Thyroid gland (tissue), 4 donors: ENCODE measurements at places on chromosomes 2 and 18.
A peak's percentile ranks its signal among the peaks of the same experiment; 100 is the strongest.

DNA sequence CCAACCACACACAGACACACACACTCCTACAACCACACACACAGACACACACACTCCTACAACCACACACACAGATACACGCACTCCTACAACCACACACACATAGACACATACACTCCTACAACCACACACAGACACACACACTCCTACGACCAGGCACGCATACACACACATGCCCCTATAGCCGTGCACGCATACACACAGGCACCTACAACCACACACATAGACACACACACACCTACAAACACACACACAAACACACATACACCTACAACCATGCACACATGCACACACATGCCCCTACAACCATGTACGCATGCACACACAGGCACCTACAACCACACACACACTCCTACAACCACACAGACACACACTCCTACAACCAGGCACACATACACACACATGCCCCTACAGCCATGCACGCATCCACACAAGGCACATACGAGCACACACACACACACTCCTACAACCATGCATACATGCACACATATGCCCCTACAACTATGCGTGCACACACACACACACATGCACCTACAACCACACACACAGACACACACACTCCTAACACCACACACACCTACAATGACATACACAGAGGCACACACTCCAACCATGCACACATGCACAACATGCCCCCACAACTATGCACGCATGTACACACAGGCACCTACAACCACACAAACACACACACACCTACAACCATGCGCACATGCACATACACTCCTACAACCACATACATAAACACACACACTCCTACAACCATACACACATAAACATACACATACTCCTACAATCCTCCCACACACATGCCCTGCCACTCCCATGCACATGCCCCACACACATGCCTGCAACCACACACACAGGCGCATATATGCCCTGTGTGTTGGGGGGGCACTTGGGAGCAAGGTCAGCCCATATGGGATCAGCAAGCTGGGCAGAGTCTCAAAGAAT is 19.1 kb upstream of the TEX51 start:
- DNase-seq = no peak

GRCh38 chr2:128452536-128453530 is 134.2 kb upstream of the HS6ST1 start:
- no peak for DNase-seq

DNA sequence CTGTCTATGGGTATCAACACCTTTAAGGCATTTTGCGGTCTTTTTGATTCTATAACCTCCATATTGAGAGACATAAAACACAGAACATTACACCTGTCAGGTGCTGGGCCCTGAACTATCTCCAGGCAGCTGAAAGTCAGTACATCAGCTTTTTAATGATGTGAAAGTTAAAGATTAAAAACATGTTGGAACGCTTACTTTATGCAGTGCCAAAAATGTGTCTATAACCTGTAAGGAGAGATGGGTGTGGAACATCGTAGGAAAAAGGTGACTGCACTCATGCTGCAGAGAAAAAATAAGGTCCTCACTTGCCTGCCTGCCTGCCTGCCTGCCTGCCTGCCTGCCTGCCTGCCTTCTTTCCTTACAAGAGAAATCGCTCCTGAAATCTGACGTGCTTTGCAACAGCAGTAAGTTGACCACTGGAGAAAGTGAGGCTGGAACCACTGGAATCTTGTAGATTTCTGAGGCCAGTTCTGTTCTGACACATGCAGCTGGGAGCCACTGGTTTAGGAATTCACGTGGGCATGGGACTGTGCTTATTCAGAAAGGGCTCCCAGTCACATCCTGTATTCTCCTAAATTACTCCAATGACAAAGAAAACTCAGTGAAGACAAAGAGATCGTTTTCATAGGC is 34.1 kb downstream of the BCL11A start:
- DNase-seq = no peak

- DNase-seq = no peak
These were observed 291.5 kb downstream of the SLC4A3 start for GRCh38 chr2:219918944-219919343.

GRCh38 chr18:31241425-31241824 is 76.5 kb upstream of the DSG1 start:
- DNase-seq = no peak

DNA sequence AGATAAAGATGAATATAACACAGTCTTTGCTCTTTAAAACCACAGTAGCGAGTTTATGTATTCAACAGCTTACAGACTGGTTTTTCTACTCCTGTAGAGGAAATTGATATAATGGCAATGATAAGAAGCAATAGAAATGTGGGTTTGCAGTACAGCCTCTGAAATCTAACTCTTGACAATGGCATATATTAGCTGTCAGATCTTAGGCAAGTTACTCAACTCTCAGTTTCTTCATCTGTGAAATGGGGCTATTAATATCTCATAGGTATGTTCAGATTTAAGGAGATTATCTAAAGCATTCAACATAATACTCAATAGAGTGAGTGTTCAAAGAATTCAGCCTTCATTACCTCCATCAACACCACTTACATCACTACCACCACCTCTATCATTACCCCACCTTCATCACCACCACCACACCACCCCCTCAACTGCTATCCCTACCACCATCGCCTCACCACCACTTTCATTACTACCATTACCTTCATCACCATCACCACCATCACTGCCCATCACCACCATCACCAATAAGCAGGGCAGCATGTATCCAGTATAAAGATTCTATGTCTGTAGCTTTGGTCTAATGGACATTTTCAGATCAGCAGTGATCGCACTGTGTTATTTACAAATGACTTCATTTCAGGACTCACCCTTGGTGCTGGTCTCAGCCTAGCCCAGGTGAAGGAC is 22.7 kb downstream of the AOX1 start:
- DNase-seq = no peak

GRCh38 chr2:89833116-89833779 is 1141.8 kb downstream of the RPIA start:
- no peak for DNase-seq

DNA sequence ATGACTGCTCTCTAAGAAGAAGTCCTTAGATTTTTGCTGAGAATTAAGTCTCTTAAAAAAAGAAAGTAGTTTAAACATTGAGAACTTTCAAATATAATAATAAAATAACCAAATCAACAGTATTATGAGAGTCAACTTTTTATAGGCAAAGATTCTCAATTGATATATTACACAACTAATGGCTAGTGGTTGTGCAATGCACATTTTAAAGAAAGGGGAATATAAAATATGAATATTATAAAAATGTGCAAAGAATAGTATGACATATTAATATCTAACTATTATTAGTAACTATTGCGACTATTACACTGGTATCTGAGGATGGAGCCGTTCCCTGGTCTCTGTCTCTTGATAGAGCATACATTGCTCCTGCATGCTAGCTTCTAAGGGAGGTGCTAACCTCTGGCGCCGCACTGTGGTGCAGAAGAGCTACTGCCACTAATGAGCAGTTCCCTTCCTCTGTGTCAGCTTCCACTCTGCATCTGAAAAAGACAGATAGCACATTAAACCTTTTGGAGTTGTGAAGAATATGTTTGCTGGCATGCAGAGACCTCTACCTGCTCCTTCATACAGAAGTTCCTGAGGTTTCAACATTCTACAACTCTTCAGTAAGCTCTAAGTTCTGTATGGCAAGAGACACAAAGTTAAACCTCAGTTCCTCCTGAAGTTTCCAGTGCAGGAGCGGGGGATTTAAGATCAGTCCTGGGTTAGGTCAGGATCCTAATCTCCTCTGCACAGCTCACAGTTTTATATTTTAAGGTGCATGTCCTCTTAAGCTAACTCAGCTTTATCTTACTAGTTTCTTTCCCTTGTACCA is 3.5 kb upstream of the SLC9A2 start:
- DNase-seq = peak; percentile 56

- DNase-seq = no peak
These were observed 769.7 kb downstream of the LRRTM4 start for GRCh38 chr2:76752506-76752905.

- no peak for DNase-seq
These were observed 3.2 kb downstream of the SNED1 start for GRCh38 chr2:241001413-241002274.

DNA sequence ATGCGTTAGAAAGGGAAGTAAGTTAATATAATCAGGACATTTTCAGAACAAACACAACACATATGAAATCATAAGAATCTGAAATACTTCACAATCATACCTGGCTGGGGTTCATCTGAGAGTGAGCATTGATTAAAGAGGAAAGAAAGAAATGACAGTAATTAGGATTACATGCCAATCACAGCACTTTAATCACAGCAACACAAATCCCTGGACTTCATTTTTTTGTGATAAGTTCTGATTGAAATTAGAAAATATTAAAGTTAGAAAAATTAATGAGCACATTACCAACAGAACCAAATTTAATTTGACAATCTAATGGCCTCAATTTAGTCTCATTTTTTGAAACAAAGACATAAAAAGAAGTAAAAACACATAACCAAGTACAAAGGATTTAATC is 121.9 kb downstream of the LRP2 start:
- DNase-seq = no peak

GRCh38 chr18:60898111-60898510 is 435.1 kb upstream of the CDH20 start:
- no peak for DNase-seq

GRCh38 chr2:62559582-62559981 is 53.6 kb upstream of the TMEM17 start:
- DNase-seq = no peak

- DNase-seq = no peak
These were observed 38.3 kb downstream of the PAPOLG start for GRCh38 chr2:60794271-60794863.

- DNase-seq = no peak
These were observed 269.0 kb downstream of the TFCP2L1 start for GRCh38 chr2:121015971-121016485.

DNA sequence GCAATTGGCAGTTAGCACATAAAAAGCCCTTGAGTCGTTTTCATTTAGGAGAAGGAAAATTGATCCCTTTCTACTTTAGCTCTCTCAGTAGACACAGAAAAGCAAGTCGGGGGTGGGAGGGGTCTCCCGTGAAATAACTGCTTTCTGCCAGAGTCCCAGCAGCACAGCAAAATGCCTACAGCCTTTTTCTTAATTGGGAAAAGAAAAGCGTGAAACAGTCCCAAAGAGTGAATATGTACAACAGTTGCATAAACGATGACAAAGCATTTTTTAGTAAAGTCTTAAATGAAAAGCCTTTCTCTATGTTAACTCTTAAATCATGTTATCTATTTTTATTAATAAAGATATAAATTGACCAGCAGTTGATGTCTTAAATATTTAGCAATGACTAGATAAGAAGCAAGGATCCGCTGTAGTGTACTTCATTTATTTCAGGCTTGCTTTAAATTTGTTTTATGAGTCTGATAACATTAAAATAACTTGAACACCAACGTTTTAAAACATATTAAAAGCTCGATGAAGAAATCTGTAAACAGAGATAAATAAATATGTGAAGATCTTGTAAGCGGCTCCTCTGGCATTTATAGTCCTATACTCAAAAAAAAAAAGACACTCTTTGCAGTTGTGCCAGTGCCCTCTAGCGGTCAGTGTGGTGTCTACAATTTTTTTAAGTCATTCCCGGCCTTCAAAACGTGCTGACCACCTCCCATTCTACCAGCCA is 42.3 kb upstream of the ATIC start:
- peak; percentile 69 for DNase-seq

- DNase-seq = no peak
These were observed 8.1 kb downstream of the STK17B start for GRCh38 chr2:196163285-196163684.

DNA sequence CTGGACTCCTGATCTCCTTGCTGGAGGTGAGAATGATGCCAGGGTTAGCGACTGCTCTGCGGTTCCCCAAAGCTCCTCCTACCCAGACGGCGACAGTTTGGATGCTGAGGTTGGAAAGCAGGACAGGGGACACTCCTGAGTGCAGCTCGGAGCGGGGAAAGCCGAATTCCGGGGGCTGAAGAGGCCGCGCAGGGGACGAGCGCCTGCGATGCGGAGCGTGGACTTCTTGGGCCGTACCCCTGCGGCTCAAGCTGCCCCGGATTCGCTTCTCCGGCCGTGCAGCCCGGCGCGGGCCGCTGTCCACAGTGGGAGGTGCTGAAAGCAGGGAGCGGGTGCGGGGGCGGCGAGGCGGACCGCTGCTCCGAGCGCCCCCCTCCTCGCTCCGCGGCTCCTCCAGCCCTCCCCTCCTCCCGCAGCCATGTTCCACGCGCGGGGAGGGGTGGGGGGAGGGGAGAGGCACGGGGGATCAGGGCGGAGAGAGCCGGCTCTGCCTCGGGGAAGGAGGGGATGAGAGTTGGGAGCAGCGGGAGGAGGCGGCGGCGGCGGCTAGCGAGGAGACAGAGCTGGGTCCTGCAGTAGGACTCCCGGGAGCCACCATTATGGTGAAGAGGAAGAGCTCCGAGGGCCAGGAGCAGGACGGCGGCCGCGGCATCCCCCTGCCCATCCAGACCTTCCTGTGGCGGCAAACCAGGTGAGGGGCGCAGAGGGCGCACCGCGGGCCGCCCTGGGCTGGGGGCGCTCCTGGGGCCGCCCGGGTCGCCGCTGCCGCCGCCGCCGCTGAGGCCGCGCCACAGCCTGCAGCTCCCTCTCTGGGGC is at the start of gene UNC80:
UNC80 (plus strand) TSS at position 359 of the 816 bp plus-strand sequence; CDS start at position 600, 241 bp downstream.
- DNase-seq = peak; percentile 85

DNA sequence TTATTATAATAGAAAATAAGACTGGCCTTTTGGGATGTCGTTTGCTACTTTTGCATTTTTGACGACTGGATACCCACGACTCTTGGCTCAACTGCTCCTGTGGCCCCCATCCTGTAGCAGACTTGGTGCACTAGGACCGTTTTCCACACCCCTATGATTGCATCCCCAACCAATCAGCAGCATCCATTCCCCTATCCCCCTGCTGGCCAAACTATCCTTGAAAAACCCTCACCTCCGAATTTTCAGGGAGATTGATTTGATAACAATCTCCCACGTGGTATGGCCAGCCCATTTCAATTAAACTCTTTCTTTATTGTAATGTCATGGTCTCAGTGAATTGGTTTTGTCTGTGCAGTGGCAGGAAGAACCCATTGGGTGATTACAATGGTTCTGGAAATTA is 37.9 kb upstream of the TTR start:
- no peak for DNase-seq

DNA sequence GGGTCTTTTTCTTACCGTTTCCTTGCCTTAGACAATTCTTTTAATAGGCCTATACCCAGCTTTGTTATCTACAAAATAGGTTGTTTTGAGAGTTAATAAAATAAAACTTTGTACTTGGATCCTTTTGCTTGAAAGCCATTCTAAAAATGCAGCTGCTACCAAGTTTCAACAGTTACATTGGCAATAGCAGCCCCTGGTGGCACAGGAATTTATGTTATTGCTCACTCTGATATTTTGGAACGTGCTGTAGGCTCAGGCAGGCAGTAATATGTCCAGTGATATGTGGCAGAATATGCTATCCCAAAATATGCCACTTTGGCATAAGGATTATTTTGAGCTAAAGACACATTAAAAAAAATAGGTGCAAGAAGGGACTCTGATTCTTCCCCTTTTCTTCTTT is 6.7 kb upstream of the COMMD1 start:
- no peak for DNase-seq

DNA sequence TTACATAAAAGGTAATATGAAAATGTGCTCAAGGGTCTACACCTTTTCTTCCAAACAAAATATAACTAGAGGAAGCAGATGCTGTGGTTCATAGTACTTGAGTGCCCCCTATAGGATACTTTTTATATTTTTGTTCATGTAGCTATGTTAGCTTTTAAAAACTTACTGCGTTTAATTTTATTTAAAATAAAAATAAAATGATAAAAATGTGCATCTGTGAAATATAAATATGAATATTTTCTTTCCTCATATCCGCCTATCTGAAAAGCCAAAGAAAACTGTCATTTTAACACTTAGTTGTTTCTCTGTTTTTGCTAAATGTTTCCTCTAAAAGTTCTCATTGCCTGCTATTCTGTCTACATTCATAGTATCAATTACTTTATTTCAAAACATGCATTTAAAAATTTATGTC is 9.6 kb upstream of the LRP1B start:
- no peak for DNase-seq
